Glomerular endothelial cell (primary cell): ENCODE measurements at places on chromosomes 2 and 18. TPM values are rescaled to one million over a fixed set of nuclear protein-coding genes. Genes with fewer than 3 reads are reported as not detected.

Gene TUBA4A
- total RNA-seq = 7.8 and 21.4 TPM in 2 replicates

Gene MYCN
- total RNA-seq = 1.8 and 6.5 TPM in 2 replicates

Gene GALNT5
- total RNA-seq = 0.48 and 2.6 TPM in 2 replicates

Gene GPR155
- total RNA-seq = 2.5 and 3.8 TPM in 2 replicates

Gene CPS1
- total RNA-seq = 0.34 and 0.53 TPM in 2 replicates

Gene CD207
- not detected in 2 replicates for total RNA-seq
